H54 (cell line): ENCODE measurements at places on chromosomes 16 and 17.
A peak's percentile ranks its signal among the peaks of the same experiment; 100 is the strongest.

DNA sequence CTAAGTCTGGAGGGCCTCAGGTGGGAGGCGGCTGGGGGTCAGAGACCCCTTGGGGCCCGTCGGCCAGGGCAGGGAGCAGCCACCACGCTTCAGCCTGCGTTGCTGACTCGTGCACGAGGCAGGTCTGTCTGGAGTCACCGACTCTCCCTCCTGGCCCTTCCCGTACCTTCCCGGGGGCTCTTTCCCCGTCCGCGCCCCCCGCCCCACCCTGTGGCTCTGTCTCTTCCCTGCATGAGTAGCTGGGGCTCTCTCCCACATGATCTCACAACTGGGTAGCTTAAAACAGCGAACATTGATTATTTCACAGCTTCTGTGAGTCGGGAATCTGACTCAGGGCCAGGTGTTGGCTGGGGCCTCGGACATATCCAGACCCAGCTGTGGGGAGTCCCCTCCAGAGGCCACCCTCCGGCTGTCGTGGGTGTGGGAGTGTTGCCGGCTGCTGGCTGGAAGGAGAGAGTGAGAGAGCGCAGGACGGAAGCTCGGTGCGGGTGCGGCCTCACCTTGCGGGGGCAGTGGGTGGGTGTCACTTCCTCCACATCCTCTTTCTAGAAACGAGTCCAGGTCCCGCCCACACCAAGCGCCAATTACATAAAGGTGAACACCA lies 17.3 kb downstream of the BAHCC1 start:
- no peak for DNase-seq

- DNase-seq = no peak
These were observed 176.3 kb upstream of the TNRC6C start for GRCh38 chr17:77782201-77782600.

GRCh38 chr17:15498107-15498506 lies 30.7 kb upstream of the CDRT4 start:
- no peak for DNase-seq

GRCh38 chr16:57382535-57383275 lies 10.4 kb downstream of the CX3CL1 start:
- no peak for DNase-seq

GRCh38 chr17:9240659-9241370 lies 219.5 kb downstream of the NTN1 start:
- no peak for DNase-seq

DNA sequence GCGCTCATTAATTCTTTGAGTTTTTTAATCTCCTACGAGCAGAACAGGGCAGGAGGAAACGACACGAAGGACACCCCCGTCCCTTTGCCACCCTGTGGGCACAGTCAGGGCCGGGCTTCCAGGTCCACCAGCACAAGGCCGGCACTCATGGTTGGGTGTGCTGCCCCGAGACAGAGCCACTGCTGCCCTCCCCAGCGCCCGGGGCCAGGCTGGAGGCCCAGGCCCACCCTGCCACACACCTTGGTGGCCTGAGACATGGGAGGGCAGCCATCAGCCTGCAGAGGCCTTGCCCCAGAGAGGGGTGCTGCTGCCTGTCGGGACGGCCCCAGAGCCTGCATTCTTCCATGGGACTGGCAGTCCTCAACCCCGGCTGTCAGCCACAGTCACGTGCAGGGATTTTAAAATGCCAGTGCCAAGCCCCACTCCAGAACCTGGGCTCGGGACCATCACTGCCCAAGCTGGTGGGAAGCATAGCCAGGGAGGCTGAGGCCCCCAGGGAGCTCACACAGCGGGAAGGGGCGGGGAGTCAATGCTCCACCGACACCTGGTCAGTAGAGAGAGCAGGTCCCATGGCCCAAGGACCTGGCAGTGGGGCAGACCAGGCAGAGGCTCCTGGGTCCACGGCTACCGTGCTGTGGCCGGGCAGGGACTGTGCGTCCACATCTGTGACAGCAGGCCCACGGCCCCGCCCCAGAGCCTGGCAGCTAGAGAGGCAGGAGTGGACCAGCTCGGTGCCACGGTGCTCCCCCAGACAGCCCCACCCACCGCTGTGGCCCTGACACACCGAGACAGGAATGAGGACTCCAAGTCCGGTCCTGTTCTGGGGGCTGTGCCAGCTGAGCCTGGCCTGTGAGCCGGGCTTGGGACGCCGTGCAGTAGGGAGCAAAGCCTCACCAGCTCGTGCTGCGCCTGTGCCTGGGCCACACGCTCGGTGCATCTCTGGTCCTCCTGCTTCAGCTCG lies 27.5 kb downstream of the CEP131 start:
- no peak for DNase-seq

DNA sequence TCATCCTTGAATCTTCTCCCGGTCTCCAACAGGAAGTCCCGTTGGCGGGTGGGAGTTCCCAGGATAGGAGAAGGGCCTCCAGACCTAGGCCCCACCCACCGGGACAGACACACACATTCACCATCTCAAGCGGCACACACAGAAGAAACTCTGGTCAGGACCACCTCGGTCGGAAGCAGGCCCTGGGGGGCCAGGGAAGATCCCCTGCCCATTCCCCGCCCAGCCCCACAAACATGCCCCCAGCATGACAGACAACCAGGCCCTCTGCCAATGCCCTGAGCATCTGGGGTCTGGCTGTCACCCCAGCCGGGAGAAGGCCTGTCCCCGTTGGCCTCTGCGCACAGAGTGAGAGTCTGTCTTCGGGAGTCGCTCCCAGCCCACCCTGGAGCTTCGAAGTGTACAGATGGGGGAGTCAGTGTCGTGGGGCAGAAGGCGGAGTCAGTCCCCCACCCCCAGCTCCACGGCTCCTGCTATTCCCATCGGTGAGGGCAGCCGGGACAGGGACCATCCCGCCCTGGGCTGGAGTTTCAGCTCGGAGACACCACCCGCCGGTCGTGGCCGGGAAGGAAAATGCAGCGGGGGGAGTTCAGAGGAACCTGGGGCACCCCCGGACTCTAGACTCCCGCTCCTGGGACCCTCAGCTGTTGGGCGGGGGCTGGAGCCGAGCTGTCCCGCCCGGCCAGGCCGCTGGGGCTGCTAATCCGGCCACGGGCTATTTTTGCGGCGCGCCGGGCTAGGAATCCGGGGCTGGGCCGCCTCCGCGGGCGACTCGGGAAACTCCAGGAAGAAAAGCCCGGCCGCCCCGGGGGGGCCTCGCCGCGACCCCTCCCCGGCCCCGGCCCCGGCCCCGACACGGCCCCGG lies 660 bp downstream of the RHBDF1 start:
- peak; percentile 93 for DNase-seq

DNA sequence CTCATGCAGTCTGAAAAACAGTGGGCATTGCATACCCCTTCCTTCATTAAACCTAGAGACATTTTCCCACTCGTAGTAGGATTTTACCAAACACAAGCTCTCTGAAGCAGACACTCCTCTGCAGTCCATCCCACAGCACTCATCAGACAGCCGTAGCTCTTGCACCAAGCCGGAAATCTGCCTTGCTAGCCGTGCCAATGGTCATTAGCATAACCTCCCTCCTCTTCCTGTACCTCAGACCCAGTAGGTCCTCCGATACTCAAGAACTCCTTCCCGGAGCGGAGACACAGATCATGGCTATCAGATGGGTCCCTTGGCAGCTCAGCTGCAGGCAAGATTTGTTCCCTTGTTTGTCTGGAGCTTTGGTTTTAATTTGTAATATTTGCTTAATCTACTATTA lies 483.1 kb upstream of the PSMD7 start:
- no peak for DNase-seq
